ENCODE measurements at places on chromosomes 1 and 21.

DNA sequence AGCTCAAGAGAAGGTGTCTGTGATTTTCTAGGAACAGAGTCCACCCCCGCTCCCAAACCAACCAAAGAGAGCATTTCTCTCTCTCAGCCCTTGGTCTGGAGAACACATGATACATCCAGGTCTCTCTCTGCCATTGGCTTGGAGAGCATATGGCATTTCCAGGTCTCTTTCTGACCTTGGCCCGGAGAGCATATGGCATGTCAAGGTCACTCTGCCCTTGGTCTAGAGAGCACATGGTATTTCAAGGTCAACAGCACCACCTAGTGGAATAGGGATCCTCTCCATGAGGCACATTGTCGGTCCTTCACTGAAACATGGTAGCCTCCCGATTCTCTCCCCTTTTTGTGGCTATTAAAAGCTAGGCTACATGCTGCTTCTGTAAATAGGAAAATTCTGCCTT, 437.7 kb upstream of the OLFM3 start:
- no peak for DNase-seq

DNA sequence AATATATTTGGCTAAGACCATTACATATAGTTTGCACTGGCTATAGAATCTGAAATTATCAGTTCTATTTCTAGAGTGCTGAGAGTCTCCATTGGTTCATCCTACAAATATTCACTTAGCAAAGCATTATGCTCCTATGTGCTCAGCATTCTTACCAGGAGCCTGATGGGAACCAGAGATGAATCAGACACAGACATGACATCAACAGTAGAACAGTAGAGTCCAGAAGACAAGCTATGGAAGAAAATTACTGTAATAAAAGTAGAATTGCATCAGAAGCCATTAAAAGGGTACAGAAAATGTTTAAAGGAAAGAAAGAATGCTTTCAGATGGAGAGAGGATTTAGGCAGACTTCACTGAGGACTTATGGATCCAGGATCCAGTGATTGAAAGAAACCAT, 271.7 kb upstream of the SNX7 start:
- DNase-seq, result no peak

DNA sequence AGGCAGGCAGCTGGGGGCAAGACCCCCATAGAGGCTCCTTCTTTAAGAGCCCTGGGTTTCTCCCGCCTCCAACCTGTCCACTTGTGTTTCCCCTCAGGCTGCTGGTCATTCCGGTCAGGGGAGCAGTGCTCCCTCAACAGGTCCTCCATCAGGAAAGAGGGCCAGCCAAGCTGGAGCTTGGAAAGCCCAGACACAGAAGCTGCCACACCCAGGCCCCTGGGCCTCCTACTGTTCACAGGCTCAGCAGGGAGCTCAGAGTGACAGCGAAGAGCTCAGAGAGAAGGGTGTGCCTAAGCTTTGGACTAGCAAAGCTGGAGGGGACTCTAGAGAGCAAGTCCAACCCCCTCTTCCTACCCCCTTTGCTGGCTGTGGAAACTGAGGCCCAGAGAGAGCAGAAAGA, 10.3 kb upstream of the CDCP2 start:
- DNase-seq, result no peak

DNA sequence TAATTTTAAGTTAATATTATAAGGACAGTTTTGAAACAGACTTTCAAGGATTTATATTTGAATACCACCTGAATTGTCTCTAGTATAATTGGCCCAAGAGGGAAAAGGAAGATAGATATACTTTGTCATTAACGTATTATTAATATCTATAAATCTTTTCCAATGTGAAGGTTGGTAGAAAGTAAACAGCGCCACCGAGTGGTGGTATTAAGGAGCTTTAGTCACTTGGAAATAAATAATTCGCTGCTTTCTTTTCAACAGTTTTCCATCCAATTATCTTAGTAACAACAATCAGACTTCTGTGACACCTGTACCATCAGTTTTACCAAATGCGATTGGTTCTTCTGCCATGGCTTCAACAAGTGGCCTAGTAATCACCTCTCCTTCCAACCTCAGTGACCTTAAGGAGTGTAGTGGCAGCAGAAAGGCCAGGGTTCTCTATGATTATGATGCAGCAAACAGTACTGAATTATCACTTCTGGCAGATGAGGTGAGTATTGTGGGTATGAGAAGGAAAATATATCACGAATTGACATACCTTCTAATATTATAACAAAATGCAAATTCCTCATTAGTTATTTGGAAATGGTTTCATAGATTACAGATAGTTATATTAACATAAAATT, 37.7 kb downstream of the SH3GLB1 start:
- DNase-seq, result no peak

- DNase-seq, result no peak
Measured at GRCh38 chr1:25680701-25681100, 64.1 kb downstream of the MAN1C1 start.

DNA sequence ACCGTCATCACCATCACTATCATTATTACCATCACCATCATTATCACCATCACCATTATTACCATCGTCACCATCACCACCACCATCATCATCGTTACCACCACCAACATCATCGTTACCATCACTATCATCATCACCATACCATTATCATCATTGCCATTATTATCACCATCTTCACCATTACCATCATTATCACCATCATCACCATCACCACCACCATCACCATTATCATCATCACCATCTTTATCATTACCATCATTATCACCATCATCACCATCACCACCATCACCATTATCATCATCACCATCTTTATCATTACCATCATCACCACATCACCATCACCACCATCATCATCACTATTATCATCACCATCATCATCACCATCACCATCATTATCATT, 112.9 kb downstream of the AJAP1 start:
- no peak for DNase-seq

Measured in stimulated activated CD4-positive, alpha-beta T cell treated with anti-CD3 and anti-CD28 coated beads, TNF-alpha, amount 100 ng/mL, for 4 hours (primary cell).